ENCODE measurements at places on chromosomes 7 and 10.

DNA sequence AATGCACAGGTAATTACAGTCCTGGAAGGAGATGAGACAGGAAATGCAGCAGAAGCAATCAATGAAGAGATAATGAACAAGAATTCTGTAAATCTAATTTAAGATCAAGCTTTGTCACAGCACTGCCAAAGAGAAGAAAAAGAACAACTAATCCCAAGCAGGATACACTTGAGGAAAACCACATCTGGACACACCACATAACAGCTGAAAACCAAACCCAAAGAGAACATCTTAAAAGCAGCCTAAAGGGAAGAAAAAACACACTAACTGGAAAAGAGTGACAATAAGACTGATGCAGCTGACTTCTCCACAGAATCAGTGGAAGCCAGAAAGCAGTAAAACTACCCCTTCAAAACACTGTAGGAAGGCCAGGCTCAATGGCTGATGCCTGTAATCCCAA lies 10.2 kb downstream of the CYTH3 start:
- DNase-seq = no peak

GRCh38 chr10:87578160-87578841 lies 73.6 kb downstream of the MINPP1 start:
- DNase-seq = no peak

- no peak for DNase-seq
Measured at GRCh38 chr10:132349766-132350165, 17.8 kb downstream of the LRRC27 start.

GRCh38 chr10:133163889-133164815 lies 4.1 kb downstream of the KNDC1 start:
- DNase-seq = no peak

All from NCI-H226 (cell line).